ENCODE measurements at places on chromosomes 16 and 17.

DNA sequence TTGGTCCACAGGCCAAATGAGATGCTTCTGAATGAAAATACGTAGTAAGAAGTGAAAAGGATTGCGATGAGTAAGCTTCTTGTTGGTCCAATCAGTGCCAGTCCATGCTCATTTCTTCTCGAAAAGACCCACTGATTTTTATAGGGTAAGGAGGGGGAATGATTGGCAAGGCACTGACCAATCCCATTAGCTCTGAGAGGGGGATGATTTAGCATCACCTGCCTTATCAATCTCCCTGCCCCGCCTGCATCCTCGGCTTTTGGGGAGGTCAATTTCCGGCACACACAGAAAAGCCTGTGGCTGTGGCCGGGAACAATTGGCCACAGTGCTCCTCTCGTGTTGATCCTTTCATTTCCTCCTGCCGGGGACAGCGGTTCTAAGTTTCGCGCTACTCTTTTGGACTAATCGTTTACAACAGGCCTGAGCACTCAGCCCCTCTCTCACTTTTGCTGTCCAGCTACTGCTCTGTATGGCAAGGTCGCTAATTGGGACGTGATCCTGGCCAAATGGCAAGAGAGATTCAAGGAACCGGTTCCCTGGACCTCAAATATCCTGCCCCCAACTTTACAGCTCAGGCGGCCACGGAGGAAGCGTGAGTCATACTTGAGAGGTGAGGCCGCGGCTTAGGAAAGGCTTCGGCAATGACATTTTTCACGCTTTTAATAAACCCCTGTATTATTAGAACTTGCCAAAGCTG lies 43.1 kb downstream of the TBX4 start:
- peak; percentile 69 for DNase-seq

DNA sequence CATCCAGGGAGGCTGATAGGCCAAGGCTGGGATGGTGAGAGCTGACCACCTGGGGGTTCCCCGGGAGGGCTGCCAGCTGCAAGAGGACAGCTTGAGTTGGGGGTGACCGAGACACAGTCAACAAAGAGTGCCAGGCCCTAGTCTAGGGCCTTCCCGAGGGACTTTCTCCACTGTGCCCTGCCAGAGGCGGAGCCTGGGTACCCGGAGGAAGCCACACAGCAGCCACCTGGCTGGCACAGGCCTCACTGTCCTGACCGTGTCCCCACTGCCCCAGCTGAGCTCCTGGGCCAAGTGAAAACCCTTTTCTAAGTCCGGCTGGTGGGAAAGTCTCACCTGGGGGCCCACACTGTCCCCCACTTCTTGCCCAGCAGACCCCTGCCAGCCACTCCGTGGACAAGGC lies 71.9 kb upstream of the GSE1 start:
- no peak for DNase-seq

GRCh38 chr17:69414408-69415274 lies at the start of gene MAP2K6:
TSS of gene MAP2K6 (plus strand) at chr17:69414697. CDS start at chr17:69414985, 288 bp downstream.
- DNase-seq: peak; percentile 66

- no peak for DNase-seq
Observed at GRCh38 chr16:49281843-49282642, 405 bp upstream of the CBLN1 start.

DNA sequence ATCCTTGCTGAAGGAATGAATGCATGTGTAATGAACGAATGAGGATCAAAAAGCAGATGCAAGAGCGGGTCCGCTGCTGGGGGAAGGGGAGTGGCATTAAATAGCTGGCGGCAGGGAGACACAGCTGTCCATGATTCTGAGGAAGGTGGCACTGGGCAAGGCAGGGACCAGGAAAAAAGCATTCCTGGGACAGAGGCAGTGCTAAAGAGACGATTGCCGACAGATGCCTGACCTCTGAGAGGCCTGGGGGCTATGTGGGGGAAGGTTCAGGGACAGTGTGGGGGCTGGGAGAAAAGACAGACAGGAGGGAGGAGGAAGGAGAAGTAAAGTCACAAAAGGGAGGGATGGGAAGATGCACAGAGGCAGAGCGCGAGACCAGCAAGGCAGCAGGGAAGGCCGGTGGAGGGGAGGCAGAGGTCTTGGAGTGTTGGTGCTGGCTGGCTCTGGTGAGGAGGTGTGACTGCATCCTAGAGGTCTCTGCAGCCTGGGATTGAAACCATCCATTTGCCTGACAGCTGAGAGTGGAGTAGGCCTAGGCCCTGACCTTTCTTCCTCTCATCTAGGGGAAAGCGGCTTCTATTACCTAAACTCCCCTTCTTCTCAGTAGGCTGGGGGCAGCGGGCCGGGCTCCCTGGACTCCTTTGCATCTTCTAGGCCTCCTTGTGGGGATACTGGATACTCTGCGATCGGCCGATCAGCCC lies 109.9 kb downstream of the SDK2 start:
- DNase-seq: no peak

DNA sequence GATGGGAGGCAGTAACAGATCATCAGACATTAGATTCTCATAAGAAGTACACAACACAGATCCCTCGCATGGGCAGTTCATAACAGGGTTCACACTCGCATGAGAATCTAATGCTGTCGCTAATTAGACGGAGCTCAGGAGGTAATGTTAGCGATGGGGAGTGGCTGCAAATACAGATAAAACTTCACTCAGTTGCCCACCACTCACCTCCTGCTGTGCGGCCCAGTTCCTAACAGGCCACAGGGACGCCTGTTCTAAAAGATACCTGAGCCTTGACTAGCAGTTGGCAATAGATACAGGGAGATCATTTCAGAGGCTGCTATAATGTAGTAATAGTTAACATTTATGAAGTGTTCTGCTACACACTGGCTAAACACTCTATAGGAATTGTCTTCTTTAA lies 4.9 kb downstream of the PTRH2 start:
- no peak for DNase-seq

DNA sequence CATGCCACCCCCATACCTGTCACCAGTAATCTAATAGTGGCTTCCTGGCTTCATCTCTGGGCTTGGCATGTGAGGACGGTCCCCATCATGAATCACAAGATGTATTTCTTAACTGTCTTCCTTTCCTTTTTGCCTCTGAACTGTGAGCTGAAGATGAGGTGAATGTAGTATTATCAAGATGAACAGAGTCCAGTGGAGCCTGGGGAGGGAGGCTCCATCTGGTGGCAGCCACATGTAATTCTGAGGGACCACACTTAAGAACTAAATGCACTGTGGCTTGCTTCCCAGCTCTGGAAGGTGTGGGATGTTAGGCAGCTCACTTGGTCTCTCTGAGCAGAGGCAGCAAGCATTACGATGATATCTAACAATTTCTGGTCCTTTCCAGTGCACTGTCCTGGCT lies 354.9 kb upstream of the ASIC2 start:
- no peak for DNase-seq

DNA sequence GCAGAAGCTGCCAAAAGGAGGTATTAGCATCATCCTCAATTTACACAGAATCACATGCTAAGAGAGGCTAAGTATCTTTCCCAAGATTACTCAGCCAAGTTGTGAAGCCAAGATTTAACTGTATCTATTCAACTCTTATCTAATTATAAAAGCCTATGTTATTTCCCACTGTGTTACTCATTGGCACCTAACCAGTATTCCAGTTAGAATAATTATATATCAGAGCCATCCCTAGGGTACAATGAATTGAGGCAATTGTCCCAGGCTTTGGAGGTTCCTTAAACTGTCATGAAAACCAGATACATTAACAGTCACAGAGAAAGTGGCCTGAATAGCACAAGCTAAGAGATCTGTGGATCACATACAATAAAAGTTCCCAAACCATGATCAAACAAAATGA lies 10.9 kb upstream of the AMFR start:
- DNase-seq: no peak

- no peak for DNase-seq
Observed at GRCh38 chr17:6498901-6499540, 54.8 kb downstream of the PIMREG start.

GRCh38 chr16:9441012-9441411 lies 349.6 kb downstream of the HAPSTR1 start:
- DNase-seq: no peak

- no peak for DNase-seq
Observed at GRCh38 chr17:28711723-28712031, at the start of gene PROCA1. TSS of gene PROCA1 (minus strand) at chr17:28711888. CDS start at chr17:28711660, 228 bp downstream.

DNA sequence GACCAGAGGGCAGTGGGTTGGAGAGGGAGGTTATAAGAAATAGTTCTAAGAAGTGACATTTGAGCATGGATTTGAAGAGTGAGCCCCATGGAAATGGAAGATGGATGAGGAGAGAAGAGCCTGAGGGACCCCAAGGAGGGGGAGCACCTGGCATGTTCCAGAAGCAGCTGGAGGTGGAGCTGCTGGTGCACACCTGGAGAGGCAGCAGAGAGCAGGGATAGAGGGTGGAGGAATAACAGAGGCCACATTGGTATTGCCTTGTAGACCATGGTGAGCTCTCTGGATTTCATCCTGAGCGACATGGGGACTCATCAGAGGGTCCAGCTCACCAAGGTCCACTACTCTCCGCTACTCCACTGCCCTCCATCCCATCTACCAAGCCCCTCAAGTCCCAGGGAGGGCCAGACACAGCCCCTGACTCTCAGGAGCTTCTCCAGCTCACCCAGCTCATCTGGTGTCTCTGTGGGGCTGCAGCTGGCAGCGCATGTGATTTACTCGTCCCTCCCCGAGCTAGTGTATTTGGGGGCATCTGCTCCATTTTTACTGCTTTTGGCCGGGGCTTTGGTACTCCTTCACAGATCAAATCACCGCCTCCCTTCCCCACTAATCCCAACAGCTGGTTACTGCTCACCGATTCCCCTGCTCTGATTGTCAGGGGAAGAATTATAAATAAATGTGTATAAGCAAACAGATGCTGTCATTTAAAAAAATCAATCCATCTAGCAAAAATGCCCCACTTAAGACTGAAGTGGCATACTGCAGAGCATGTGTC lies 22.1 kb upstream of the KDM8 start:
- DNase-seq: no peak

- no peak for DNase-seq
Observed at GRCh38 chr17:75499313-75500022, 15.9 kb downstream of the CASKIN2 start.

- DNase-seq: peak; percentile 97
Observed at GRCh38 chr16:1474796-1475551, at the start of gene CLCN7. TSS of gene CLCN7 (minus strand) at chr16:1475028. CDS start at chr16:1474974, 54 bp downstream.

- DNase-seq: no peak
Observed at GRCh38 chr17:51010173-51010675, 110.4 kb downstream of the SPAG9 start.

- no peak for DNase-seq
Observed at GRCh38 chr16:102060-102855, 24.2 kb downstream of the MPG start.

- no peak for DNase-seq
Observed at GRCh38 chr17:35752945-35753764, at the start of gene GAS2L2. TSS of gene GAS2L2 (minus strand) at chr17:35753239. CDS start at chr17:35752850, 389 bp downstream.

DNA sequence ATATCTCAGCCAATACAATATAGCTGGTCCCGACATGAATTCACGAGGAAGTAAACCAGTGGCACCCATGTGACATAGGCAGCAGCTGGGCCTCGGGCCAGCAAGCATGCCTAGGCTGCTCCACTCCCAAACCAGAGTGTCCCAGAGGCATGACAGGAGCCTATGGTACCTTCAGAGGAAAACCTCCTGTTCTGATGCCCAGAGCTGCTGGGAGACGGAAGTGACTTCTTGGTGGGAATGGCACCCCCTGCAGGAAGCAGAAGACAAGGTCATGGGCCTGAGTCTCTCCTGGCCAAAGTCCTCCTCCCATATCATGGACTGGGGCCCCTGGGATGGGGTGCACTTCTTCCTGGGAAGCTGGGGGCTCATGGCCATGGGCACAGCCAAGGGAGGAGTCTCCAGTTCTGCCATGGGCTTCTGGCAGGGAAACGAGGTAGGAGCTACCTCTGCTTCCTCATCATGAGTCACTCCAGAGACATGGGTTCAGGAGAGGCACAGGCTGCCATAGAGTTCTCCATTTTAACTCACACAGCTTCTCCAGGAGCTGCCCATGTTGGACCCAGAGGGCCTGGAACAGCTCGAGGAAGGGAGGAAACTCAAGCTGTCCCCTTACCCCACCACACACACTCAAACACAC lies 13.4 kb downstream of the FBF1 start:
- DNase-seq: peak; percentile 53

DNA sequence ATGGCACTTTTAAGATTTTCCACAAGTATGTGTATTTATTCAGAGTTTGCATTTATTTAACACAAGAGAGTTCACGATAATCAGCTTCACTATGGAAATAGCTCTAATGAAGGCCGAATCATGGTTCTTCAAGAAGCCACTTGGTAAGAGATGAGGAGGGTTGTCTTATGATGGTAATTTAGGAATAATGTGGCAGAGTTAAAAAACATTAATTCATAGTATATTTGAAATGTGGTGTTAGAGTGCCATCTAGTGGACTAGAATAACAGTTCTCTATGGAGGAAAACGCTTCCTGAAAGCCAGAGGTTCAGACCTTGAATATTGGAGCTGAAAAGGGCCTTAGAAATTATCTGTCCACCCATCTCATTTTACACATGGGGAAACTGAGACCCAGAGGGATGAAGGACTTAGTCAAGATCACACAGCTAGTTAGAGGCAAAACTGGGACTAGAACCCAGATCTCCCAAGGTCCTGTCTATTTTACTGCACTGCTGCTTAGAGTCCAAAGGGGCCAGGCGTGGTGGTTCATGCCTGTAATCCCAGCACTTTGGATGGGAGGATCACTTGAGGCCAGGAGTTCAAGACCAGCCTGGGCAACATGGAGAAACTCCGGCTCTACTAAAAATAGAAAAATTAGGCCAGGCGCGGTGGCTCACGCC lies 33.8 kb upstream of the KPNB1 start:
- peak; percentile 19 for DNase-seq

- DNase-seq: no peak
Observed at GRCh38 chr16:79099716-79100115, 500.8 kb downstream of the MAF start.
